ENCODE measurements at places on chromosomes 2 and 18.

GRCh38 chr18:75945265-75945933 lies 517.9 kb upstream of the SMIM21 start:
- DNase-seq = no peak

DNA sequence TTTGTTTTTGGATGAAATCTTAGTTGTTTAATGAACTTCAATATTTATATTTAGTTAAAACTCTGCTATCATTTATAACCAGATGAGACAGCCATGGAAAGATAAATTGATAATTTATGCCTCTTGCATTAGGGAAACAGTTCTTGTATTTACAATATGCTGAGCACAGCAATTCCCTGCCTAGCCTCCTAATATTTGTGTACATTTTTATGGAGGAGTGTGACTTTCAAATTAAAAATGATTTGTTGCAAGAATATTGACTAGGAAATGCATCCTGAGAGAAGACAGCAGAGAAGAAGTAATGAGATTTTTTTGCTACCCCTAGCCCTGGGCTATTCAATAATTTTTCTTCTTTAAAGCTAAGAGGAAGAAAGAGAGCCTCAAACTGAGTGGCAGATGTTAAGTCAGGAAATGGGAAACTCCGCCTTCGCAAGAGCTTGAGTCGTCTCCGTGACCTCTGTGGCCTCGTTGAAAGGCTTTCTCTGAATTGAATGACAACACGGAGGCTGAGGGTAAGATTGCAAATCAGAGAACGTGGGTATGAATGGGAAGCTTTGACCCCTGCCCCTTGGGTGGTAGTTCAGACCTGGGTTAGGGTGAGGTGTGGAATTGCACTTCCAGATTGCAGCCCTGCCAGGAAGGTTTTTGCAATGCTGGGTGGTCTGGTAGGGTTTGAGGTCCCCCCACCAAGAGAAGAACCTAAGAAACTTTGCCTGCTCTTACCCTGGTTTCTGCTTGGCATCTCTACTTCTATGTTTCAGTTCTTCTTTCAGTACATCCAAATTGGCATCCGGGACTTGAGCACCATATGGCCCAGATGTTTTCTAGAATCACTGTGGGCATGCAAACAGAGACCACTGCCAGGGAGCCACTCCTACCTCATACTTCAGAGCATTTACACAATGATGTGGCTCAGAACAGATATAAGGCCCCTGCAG lies 210.3 kb upstream of the RBMS1 start:
- no peak for DNase-seq

- DNase-seq = no peak
Measured at GRCh38 chr2:134275058-134275862, 21.4 kb downstream of the MGAT5 start.

- no peak for DNase-seq
Measured at GRCh38 chr2:240953426-240954410, 44.7 kb upstream of the SNED1 start.

GRCh38 chr2:28088970-28089369 lies 198.4 kb downstream of the BABAM2 start:
- no peak for DNase-seq

GRCh38 chr2:168212167-168212566 lies 35.2 kb downstream of the STK39 start:
- DNase-seq = no peak

- no peak for DNase-seq
Measured at GRCh38 chr18:54958704-54959625, at the start of gene CCDC68. Gene CCDC68 (minus strand): TSS chr18:54959461. CDS start chr18:54942791, 16,670 bp downstream.

DNA sequence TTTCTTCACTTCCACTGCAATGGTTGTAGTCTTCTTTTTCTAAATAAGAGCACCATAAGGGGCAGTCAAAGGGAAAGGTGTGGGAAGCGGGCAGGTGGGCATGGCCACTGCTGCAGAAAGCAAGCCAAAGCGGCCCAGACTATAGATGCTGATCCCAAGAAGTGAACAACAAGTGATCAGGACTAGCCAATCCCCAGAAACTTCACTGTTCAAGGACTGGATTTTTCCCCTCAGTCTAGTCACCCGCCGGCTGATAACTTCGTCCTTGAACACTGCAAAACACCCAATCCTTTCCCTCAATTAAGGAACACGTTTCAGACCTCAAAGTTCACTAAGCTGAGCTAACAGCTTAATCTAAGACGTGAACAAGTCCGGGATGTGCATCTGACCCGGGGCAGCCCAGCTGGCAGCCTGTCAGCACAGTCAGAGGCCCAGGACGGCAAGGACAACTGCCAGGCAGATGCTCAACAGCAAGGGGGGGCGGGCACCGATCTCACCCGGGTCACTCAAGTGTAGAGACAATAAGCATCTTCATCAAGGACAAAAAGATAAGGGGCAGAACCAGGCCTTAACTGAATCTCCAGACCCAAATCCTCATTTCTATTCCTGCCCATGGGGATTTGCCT lies 59.8 kb downstream of the HDLBP start:
- DNase-seq = no peak

GRCh38 chr18:1464444-1465217 lies 560.0 kb downstream of the ADCYAP1 start:
- no peak for DNase-seq

DNA sequence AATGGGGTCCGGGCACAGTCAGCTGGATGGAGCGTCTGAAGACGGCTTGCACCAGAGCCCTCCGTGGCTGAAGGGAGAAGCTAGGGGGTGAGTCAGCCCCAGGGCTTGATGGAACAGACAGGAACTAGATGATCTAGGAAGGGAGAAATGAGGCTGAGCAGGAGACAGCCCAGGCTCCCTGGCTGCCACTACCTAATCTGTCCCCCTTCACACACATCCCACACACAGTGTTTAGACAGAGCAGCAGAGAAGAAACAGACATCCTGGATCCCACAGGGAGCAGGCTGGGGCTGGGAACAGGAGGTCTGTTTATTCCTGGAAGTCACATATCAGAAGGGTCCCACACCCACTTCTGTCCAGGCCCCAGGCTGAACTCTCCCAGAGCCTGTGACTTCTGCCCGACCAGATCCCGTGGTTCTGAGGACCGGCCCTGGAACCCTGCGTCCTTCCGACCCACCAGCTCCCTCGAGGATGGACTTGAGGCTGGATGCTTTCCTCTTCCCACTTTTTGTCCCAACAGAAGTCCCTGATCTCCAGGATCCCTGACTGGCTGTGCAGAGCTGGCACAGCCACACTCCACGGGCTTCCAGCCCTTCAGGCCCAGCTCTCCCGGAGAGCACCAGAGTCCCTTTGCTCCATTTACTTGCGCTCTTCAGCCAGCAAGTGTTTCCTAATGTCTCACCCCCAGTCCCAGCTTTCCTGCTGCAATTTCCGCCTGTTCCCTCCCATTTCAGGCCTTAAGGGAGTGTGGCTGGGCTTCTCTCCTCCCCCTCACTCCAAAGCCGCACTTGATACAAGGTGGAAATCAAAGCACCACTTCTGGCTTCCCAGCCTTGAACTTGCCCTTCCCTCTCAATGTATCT lies 1.5 kb upstream of the GPBAR1 start:
- DNase-seq = no peak

GRCh38 chr2:76120176-76120575 lies 409.5 kb upstream of the GCFC2 start:
- no peak for DNase-seq

- DNase-seq = no peak
Measured at GRCh38 chr2:235600926-235601325, 107.1 kb downstream of the AGAP1 start.

DNA sequence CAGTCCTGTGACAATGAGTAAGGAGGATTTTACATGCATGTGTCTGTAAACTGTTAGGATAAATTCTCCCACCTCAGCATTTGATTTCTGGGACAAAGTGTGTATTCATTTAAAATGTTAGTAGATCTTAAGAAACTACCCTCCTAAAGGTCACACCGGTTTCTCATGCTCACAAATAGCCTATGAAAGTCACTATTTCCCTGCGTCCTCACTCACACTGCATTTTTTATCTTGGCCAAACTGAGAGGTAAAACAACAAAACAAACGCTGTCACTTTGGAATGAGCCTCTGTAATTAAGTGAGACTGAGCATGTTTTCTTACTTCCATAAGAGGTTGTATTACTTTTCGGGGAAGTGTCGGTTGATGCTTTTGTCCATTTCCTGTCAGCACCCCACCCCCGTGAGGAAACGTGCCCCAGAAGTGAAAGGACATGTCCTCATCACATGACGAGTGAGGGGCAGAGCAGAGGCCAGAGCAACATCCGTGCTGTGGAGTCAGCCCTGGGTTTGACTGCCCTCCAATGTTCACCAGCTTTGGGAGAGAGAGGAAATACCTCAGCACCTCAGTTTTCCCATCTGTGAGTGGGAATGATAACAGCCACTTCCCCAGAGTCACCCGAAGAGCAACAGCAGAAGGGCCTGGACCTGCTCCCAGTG lies 3.1 kb downstream of the GYPC start:
- peak; percentile 48 for DNase-seq

- DNase-seq = no peak
Measured at GRCh38 chr2:230941202-230942180, 16.4 kb upstream of the GPR55 start.

GRCh38 chr2:149727927-149728326 lies 140.4 kb upstream of the MMADHC start:
- DNase-seq = no peak

- DNase-seq = no peak
Measured at GRCh38 chr18:75010689-75011088, 198.2 kb downstream of the PTGR3 start.

DNA sequence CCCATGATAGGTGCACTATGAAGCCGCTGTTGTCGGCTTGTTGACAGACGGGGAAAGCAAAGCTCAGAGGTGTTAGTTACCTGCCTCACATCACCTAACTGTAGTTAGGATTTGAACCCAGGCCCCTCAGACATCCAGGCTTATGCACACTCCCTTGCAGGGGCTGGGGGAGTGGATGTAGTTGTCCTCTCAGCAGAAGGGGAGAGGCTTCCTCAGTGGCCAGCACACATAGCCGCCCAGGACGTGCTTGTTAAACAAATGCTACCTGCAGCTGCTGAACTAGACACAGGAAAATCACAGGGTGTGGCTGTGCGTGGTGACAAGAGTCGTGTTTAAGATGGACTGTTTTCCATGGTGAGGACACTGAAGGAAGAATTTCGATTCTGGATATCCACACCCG lies 39.2 kb downstream of the GREB1 start:
- no peak for DNase-seq

- no peak for DNase-seq
Measured at GRCh38 chr2:39504790-39505335, 67.8 kb upstream of the MAP4K3 start.

DNA sequence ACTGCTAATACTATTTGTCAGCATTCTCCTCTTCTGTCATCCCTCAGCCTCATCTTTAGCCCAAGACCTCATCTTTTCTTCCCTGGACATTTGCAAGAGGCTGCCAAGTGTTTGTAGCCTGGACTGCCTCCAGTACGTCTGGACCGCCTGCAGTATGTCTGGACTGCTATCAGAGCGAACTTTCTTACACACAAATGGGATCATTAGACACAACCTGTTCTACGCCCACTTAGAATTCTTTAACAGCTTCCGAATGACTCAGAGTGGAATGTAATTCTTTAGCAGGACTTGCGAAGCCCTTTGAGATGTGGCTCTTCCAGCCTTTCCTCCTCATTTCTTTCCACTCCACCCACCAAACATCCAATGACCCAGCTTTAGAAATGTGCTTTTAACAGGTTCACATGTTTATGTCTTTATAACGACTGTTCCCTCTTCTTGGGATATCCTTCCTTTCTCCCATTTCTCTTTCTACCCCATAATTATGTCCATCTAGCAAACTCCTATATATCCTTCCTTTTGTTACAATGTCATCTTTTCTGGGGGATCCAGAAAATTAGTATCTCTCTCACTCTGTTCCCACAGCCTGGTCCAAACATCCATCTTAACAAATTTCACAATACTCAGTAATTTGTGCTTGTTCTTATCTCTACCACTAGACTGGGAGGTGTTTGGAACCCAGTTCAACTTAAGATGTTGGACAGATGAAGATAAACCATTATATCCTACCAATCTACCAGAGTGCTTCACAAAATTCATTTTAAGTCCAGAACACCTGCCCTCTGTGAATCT lies 171.3 kb upstream of the PGAP1 start:
- DNase-seq = no peak

GRCh38 chr2:67927501-67927900 lies 135.3 kb downstream of the C1D start:
- DNase-seq = no peak

GRCh38 chr2:195382186-195382585 lies 274.8 kb upstream of the SLC39A10 start:
- DNase-seq = no peak

DNA sequence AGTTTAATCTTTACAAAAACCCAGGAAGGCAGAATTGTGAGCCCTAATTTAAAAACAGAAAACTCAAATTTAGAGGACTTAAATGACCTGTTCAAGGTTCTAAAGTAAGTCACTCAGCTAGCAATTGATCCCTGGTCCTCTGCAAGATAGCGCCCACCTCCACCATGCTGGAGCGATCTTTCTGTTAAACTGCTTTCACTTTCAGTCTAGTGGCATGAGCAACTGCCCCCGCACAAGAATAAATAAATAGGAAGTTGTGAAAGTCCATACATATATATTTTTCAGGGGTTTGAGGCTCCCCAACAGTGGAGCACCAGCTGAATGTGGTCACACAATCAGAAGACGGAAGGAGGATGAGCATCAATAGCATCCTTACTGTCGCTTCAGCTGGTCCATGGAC lies 217.9 kb downstream of the NAPG start:
- no peak for DNase-seq

DNA sequence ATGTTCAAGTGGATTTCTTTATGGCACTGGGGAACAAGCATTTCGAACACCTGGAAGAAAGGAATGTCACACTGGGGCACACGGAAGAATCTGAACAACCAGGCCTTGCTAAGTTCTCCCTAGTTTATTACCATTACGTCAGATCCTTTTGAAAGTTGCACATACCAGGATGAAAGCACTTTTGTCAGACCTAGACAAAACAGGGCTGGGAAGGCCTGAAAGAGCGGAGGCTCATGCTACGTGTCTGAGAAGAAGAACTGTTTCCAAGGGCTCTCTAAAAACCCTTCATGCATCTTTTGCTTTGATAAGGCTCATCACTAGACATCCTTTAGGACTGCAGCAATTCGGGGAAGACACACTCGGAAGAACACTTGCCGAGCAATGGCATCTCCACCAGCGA lies 15.4 kb upstream of the SLC25A52 start:
- no peak for DNase-seq

DNA sequence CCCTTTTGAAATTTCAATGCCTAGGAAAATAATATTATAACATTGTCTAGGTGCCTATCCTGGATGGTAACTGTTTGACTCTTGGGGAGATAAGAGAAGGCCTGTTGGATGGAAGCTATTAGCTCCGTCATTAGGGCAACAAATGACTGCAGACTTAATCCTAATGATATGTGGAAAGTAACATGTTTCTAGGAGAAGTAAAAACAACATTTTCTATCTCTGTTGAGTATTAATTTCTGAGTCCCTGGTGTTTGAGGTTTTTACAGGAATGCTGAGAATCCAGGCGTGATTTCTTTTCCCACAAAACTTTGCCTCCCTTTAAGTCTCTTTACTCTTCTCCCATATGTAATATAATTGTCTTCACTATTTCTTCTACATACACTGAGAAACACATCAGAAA lies 159.1 kb downstream of the GALNT1 start:
- no peak for DNase-seq

Data from GM13977 (cell line).